NCI-H1436 (cell line): ENCODE measurements at places on chromosomes 3 and 15.

DNA sequence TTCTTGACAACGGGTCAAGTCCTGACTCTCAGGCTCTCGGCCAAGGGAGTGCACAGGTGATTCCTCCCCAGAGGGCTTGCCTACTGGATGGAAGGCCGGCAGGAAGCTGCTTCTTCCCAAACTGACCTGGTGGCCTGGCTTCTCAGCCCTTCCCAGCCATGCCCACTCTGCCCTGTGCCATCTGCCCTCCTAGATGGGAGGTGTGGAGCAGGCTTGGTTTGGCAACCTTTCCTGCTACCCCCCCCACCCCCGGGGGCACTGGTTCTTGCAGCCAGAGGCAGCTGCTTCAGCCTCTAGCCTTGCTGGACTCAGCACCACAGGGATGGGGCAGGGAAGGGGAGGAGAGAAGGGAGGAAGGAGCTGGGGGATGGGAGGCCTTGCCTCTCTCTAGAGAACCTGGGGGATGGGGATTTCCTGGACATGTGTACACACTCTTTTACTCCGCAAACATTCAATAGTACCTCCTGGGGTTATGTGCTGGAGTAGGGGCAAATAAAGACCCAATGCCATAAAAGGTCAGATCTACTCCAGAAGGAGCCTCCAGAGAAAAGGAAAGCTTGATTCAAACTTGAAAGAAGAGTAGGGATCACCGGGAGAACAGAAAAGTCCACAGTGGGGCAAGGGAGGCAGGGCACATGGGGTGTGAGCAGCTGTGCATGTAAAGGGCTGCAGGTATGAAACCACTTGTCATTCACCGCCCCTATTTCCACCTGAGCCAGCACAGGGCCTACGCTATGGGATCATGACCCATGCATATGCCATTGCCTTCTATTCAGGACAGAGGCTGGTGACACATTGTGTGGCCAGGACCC is 4.2 kb upstream of the DAPK2 start:
- DNase-seq, result peak; percentile 5

- DNase-seq, result no peak
Measured at GRCh38 chr15:54082836-54083492, 104.7 kb downstream of the UNC13C start.

DNA sequence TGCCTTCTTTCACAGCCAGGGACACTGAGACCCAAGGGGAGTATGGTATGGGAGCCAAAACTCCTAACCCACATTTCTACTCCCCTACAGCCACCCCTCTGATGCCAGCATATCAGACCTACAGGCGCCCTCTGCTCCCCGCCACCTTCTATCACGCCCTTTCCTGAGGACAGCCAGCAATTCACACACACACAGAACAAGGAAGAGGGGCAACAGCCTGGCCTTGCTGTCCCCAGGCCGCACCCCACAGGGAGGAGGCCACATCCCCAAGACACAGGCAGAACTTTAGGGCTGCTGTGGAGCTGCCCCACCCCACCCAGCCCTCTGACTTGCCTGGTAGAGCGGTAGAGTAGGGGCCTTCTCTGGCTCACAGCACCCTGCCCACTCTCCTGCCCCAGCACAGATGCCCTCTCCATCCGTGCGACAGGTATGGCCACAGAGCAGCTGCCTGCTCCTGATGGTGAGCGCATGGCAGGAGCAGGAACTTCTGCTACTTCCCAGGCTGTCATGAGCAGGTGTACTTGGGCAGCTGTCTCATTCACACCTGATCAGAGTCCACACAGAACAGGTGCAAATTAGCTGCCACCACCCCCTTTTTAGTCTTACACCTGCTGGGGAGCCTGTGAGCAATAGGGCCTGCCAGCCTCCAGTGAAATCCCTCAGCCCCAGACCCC is 33.4 kb downstream of the CCDC33 start:
- DNase-seq, result no peak

GRCh38 chr3:124203292-124203691 is 211.4 kb upstream of the ROPN1 start:
- no peak for DNase-seq

GRCh38 chr15:80611543-80612080 is 83.5 kb upstream of the ABHD17C start:
- DNase-seq, result no peak

DNA sequence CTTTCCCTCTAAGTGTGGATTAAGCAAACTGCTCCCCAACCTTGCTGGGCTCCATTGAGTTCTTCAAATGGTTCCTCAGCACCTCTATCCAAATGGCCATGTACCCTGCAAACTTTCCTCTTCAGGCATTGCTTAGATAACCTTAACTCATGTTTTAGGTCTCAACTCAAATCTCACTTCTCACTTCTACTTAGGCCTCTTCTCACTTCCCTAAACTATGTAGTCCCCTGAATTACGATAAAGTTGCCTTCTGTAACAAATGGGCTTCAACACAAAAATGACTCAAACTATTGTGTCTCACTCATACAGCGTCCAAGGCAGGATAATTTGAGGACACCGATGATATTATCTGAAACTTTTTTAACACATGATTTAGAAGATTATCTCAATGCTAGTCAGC is 62.4 kb upstream of the STAC start:
- no peak for DNase-seq

DNA sequence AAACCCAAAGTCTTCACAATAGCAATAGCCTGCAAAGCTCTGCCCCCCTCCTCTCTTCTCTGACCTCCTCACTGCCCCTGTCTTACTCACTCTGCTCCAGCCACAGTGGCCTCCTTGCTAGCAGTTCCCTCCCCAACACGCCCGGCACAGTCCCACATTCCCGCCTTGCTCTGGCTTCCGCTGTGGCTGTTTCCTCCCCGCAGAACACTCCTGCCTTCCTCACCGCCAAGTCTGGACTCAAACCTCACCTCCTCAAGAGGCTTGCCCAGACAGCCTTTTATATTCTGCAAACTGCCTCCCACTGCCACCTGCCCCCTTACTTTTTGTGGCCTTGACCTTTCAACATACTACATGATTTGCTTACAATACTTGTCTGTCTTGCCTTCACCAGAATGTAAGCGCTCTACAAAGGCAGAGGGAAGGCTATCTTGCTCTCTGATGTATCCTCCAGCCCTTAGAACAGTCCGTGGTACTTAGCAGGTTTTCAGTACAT is 406 bp upstream of the MPI start:
- DNase-seq, result no peak
